ENCODE measurements at places on chromosomes 2 and 18.
A peak's percentile ranks its signal among the peaks of the same experiment; 100 is the strongest.

DNA sequence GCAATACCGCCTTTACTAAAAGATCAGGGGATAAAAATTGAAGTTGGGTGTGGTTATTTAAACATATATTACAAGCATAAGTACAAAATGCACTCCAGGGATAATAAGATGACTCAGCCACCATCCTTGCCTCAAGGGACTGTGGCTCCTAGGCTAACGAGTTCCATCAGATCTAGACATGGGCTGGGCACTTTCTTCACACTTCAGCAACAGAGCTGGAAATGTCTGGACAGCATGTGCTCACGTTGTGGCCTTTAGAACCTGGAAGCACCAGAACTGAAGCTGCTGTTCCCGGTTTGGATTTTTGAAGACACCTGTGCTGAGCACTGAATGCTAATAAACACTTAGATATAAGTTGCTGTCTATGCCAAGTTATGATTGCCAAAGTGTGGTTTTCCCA is 384.2 kb upstream of the SALL3 start:
- DNase-seq = no peak

- DNase-seq = no peak
Measured at GRCh38 chr2:70454936-70455544, 98.6 kb downstream of the TGFA start.

- no peak for DNase-seq
Measured at GRCh38 chr2:201396595-201396994, 39.5 kb upstream of the FLACC1 start.

DNA sequence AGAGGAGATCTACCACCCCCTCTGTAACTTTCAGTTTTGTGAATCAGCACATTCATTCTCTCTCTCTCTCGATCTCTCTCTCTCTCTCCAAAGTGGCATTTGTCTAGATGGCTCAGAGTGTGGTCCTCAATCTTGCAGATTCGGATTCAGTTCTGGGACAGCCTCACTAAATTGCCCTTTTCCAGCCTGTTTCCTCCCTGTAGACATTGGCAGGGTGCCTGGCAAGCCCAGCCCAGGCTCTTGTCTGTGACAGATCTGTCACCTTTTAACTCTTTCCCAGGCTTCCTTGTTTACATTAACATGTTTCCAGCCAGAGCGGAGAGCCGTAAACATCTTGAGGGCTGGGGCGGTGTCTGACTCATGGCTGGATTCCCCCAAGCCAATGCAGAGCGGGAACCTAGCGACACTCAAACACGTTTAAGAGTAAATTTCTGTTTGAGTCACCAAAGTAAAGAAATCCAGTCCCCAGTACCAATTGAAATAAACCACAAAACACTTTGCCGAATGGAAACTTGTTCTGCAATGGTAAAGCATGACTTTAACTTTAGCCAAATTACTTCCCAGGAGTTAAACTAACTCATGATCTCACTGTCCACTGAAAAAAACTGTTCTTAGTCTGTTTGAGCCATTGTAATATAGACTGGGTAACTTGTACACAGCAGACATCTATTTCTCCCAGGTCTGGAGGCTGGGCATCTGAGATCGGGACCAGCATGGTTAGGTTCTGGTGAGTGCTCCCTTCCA is 6.6 kb upstream of the CYP27C1 start:
- peak; percentile 31 for DNase-seq

GRCh38 chr2:196723571-196723970 is 75.9 kb downstream of the GTF3C3 start:
- DNase-seq = no peak

- no peak for DNase-seq
Measured at GRCh38 chr2:70458661-70459060, 95.0 kb downstream of the TGFA start.

GRCh38 chr2:137525641-137526190 is 438.6 kb upstream of the HNMT start:
- no peak for DNase-seq

DNA sequence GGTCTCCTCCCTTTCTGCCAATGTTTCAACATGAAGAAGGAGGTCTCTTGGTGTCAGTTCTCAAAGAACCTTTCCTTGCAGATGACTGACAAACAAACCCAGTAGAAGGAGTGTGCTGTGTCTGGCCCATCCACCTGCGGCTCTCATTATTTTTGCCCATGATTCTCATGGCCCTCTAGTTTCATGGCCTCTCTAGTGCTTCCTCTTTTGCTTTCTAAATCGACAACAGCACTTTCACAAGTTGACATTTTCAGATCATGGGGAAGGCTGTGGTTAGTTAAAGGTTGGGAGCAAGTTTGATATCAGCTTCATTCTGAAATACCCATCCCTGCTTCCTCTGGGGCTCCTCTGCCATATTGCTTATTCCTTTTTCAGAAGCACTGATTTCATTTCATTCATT is 805.2 kb downstream of the SLC4A3 start:
- no peak for DNase-seq

DNA sequence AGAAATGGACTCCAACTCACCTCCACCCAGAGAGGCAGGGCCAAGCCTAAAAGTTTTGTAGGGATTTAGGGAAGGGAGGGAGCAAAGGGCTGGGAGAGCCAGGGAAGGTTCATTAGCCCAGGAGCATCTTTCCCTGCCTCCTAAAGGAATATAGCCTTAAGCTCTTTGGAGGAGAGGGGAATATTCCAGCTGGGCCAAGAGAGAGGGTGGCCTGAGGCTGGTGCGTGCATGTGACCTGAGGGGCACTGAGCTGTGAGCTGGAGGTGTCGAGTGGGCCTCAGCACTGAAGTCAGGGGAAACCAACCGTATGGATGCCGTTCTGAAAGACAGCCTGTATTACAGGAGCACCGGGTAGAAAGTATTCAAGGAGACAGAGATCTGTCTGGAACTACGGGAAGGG is 112.6 kb downstream of the KLHL29 start:
- DNase-seq = no peak

GRCh38 chr2:1707771-1708418 is 36.4 kb downstream of the PXDN start:
- DNase-seq = no peak

DNA sequence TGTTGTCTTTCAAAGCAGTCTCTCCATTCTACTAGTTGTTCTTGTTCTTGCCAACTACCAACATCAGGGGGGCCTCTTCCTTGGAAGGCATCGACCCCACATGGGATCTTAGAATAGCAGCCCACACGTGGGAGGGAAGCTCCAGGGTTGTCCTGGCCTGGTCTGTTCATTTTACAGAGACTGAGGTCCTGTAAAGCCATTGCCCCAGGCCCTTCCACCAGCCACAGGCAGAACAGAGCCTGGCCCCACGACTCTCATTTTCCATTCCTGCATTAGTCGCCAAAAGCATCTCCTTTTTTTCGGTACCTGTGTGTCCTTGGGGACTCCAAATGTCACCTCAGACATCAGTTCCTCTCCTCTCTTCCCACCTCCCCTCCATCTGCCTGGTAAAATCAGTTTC is 28.0 kb downstream of the CNGA3 start:
- no peak for DNase-seq

All from GOT3 (cell line).